ENCODE measurements at places on chromosomes 3 and 15.

- DNase-seq, result no peak
These were observed 33.7 kb upstream of the ZNF445 start for GRCh38 chr3:44511238-44511566.

DNA sequence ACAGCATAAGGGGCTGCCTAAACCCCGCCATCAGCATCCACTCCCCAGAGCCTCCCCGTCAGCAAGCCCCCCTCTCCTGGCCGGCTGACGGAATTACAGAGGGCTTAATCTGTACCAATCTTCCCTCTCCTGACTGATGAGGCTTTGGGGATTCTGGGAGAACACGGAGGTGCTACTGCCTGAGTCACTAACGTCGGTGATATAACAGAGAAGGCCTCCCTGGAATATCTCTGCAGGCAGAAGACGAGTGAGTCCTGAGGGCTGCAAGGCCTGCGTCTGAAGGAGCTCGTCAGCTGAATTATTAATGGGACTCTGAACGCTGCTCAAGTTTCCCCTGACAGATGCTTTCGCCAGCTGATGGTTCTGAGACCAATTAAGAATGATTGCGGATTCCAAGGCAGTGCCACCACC, 147.7 kb downstream of the XXYLT1 start:
- no peak for DNase-seq

- no peak for DNase-seq
These were observed 17.9 kb downstream of the HCLS1 start for GRCh38 chr3:121642601-121643314.

DNA sequence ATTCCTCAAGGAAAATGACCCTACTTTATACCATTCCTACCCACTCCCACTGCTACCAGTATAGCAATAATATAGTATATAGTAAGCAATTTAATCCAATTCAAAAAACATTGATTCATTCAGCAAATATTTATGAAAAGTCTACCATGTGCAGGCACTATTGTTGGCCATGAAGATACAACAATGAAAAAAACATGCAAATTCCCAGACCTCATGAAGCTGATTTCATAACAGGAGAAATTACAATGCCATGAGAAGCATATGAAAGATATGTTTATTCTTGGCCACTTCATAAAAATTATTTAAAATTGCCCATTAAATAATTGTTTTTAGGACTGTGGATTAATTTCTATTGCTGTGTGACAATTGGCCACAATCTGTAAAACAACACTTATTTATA, 315.8 kb upstream of the COL8A1 start:
- DNase-seq, result no peak

Data from activated CD4-positive, alpha-beta T cell treated with anti-CD3 and anti-CD28 coated beads for 24 hours (primary cell).